ENCODE measurements at places on chromosomes 12 and 14.

- DNase-seq = no peak
Observed at GRCh38 chr12:132503618-132504204, 13.8 kb downstream of the FBRSL1 start.

- no peak for DNase-seq
Observed at GRCh38 chr12:75579552-75579951, 68.1 kb upstream of the KRR1 start.

DNA sequence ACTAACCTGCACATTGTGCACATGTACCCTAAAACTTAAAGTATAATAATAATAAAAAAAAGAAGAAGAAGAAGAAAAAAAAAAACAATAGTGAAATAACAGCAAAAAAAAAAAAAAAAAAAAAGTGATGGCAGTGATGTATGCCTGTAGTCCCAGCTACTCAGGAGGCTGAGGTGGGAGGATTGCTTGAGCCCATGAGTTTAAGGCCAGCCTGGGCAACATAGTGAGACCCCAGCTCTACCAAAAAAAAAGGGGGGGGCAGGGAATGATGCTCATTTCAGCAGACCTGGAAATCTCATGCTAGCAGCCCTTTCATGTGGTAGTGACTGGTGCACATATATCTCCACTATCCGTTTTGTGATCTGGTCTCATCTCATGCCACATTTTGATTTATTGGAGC lies 20.8 kb downstream of the TRAFD1 start:
- DNase-seq = no peak

DNA sequence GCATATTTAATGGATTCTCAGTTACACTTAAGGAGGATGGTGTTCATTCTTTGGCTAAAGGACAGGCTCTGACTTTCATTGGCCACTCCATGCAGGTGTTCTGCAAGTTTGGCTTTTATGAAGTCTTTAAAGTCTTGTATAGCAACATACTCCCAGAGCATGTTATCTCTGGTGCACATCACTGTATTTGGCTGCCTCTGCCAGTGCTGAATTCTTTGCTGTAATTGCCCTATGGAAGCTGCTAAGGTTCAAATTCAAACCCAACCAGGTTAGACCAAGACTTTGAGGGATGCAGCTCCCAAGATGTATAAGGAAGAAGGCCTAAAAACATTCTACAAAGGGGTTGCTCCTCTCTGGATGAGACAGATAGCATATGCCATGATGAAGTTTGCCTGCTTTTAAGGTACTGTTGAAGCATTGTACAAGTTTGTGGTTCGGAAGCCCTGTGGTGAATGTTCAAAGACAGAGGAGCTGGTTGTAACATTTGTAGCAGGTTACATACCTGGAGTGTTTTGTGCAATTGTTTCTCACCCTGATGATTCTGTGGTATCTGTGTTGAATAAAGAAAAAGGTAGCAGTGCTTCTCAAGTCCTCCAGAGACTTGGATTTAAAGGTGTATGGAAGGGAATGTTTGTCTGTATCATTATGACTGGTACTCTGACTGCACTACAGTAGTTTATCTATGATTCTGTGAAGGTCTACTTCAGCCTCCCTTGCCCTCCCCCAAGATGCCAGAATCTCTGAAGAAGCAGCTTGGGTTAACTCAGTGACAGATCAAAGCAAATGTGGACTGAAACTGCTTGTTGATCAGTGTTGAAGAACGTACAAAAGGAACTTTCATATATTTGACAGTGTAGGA lies 19.4 kb downstream of the TMEM116 start:
- no peak for DNase-seq

GRCh38 chr12:12505544-12506495 lies 56.8 kb downstream of the DUSP16 start:
- DNase-seq = peak; percentile 62

DNA sequence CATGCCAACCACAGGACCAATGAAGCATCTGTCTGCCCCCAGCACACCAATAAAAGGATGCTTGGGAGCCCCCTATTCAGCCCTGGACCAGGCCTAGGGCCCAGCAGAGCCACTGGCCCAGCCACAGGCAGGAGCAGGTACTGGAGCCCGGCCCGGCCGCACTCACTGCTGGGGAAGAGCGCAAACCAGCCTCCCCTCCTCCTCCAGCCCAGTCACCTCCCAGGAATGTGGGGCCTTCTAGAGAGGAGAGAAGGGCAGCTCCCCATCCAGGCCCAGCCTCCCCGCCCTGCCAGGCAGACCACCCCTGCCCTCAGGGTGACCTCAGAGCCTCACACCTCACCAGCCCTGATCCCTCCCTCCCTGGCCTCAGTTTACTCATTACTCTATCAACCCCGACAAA lies 56.2 kb downstream of the CCNK start:
- no peak for DNase-seq
